ENCODE measurements at places on chromosomes 1 and 21.

- DNase-seq: no peak
Measured at GRCh38 chr1:8122160-8122476, 96.0 kb upstream of the ERRFI1 start.

GRCh38 chr21:15001857-15002606 lies 62.8 kb downstream of the NRIP1 start:
- DNase-seq: no peak

- no peak for DNase-seq
Measured at GRCh38 chr1:46686255-46686654, 14.6 kb downstream of the TEX38 start.

DNA sequence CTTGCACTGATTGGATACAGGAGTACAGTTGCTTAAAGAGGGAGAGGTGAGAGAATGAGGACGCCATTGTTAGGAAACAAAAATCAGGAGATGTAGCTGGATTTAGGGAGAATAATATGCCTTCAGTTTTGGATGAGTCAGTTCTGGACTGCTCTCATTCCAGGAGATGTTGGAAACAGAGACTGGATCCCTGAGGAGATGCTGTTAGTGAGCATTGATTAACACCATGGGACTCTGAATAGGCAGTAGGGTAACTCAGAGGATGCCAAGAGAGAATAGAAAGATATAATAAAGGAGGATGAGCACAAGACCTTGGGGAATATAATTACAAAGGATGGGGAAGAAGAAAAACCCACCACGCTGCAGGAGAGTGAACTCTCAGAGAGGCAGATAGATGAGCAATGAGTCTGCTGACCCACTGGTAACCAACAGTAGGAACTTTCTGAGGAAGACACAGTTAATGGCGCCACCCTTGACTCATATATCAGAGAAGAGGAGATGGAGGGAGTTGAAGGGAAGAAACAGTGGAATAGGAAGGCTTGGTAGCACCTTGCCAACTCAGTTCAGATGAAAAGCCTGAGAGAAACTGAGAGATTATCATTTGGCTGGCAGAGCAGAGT lies 10.5 kb downstream of the KCNJ15 start:
- DNase-seq: no peak

DNA sequence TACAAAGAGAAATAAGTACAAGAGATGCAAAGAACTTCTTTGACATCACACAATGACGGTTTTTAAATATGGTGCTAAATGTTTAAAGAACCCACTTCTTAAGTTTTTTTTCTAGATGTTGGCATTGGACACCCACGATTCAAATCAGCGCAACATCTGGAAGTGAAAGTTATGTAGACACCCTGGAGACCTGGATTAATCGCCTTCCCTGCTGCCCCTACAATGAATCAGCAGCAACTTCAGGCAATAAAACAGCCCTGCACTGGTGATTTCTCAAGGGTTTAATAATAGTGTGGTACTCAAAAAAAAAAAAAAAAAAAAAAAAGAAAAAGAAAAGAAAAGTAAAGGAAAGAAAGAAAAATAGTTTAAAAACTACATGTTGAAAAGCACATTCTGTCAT lies 248.3 kb downstream of the NUF2 start:
- no peak for DNase-seq

- DNase-seq: no peak
Measured at GRCh38 chr1:151898519-151898991, 10.8 kb downstream of the THEM4 start.

DNA sequence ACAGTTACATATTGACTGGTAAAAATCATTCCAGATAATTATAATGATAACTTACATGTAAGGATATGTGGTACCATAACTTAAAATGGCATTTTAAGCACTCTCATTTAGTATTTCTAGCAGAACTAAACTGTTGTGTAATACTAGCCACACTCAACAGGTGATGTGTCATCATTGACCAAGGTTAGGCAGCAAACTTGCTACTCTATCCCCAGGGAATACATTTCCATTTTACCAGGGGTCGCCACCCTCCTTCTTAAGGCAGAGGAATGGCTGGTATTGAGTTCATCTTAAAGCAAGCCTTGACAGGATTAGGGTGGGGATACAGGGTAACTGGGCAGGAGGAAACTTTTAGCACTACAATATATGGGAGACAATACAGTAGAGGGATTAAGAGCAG lies 259.8 kb upstream of the CAMK1G start:
- DNase-seq: no peak

Measured in stimulated activated CD8-positive, alpha-beta memory T cell treated with anti-CD3 and anti-CD28 coated beads, Interleukin-15, amount 100 ng/mL, for 24 hours (primary cell).